ENCODE measurements at places on chromosomes 5 and 9. TPM values are rescaled to one million over a fixed set of nuclear protein-coding genes. Genes with fewer than 3 reads are reported as not detected.

The PRDM9 gene
- not detected for total RNA-seq

The RASEF gene
- 1.2 TPM for total RNA-seq

The TMEM174 gene
- not detected for total RNA-seq

The PPP2R2B gene
- total RNA-seq = 1.5 TPM

The MSMP gene
- total RNA-seq = not detected

The CBY3 gene
- not detected for total RNA-seq

The ANKRD20A1 gene
- under 0.01 TPM for total RNA-seq

The MAP1B gene
- 83.4 TPM for total RNA-seq

The MGAT1 gene
- 55.2 TPM for total RNA-seq

The SAPCD2 gene
- total RNA-seq = 0.26 TPM

The SLC25A2 gene
- total RNA-seq = not detected

The SOX30 gene
- total RNA-seq = under 0.01 TPM

The SPATA31C1 gene
- not detected for total RNA-seq

The RNF180 gene
- total RNA-seq = 2.8 TPM

The SPINK4 gene
- total RNA-seq = not detected

Data from fibroblast of lung (primary cell).